G401 (cell line): ENCODE measurements at places on chromosomes 2 and 18. TPM values are rescaled to one million over a fixed set of nuclear protein-coding genes. Genes with fewer than 3 reads are reported as not detected.

GRCh38 chr18:76691800-76692199 lies 130.6 kb upstream of the ZNF236 start:
- DNase-seq, result no peak

- no peak for DNase-seq
Observed at GRCh38 chr2:22078701-22079100, 954.9 kb downstream of the TDRD15 start.

DNA sequence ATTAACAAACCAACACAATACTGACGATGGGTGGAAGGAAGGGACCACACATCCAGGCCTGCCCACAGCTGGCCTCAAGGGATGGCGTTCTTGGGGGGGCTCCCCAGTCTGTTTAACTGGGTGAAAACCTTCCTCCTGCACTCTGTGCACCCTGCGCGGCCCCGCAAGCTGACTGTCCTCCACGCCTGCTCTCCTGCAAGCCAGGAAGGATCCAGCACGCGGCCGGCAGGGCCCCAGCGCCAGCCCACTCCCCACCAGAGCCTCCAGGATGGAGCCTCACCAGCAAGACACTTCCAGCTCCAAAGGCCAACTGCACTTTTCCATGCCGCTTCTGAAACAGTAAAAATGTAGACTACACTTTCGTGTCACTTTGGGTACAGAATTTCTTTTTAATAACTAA lies 135.1 kb downstream of the ZNF516 start:
- no peak for DNase-seq

GRCh38 chr18:47901624-47902362 lies 28.7 kb downstream of the SMAD2 start:
- no peak for DNase-seq

GRCh38 chr2:172953970-172954852 lies 121.4 kb upstream of the MAP3K20 start:
- DNase-seq, result no peak

DNA sequence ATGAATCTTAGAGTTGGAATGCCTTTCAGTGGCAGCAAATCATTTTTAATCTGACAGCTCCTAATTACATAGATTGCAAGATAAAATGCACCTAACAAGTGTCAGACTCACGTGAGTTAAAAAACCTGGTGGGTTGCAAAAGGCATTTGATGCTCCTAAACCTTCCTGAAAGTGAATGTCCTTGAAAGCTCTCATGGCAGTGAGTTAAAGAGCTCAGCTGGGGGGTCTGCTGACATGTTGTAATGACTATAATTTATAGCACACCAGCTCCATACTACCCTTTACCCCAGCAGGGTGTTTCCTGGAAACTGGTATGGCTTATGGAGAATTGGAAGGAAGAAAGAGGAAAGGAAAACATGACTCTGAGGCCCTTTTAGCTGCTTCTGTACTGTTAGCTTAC lies 91.9 kb upstream of the CAVIN2 start:
- DNase-seq, result no peak

- no peak for DNase-seq
Observed at GRCh38 chr2:222301053-222301795, 2.4 kb upstream of the PAX3 start.

DNA sequence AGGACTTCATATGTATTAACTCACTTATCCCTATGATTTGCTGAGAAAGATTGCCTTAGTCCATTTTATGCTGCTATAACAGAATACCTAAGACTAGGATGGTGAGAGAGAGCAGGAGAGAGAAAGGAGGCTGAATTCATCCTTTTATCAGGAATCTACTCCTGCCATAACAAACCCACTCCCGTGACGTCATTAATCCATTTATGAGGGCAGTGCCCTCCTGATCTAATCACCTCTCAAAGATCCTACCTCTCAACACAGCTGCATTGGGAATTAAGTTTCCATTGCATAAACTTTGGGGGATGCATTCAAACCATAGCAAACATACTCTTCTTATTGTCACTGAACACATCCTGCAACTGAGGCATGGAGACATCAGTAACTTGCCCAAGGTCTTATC lies 122.0 kb downstream of the VIT start:
- DNase-seq, result no peak

GRCh38 chr18:22436136-22436535 lies 18.4 kb upstream of the CTAGE1 start:
- no peak for DNase-seq

DNA sequence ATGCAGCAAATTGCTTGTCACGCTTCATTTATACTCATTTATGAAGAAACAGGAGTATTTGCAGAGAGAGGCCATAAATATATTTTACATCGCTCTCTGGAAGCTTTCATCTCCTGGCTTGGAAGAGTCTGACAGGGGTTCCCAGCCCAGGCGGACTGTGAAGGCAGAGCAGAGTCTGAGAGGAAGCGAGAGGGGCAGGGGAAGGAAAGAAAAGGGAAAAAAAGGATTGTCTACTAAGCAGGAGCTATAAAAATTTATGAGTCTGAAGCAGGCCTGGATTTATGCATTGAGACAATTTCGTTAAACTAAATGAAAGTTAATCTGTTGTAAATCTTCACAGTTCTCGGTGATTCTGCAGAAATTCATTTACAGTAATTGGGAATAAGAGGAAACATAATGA lies 143.9 kb upstream of the GYPC start:
- no peak for DNase-seq

DNA sequence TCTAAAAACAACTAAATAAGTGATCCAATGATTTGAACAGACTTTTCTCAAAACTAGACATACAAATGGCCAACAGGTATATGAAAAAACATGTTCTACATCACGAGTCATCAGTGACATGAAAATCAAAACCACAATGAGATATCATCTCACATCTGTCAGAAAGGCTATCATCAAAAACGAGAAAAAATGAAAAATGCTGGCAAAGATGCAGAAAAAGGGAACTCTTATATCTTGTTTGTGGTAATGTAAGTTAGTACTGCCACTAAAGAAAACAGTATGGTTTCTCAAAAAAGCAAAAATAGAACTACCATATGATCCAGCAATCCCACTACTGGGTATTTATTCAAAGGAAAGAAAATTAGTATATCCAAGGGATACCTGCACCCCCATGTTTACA lies 255.3 kb upstream of the FBXO11 start:
- DNase-seq, result no peak

GRCh38 chr18:55419947-55420664 lies 167.9 kb downstream of the TCF4 start:
- peak; percentile 65 for DNase-seq

Gene ZRANB3
- 9.4 and 19.8 TPM in 2 replicates for total RNA-seq

Gene PIEZO2
- not detected in 2 replicates for total RNA-seq

Gene PLEK
- not detected in 2 replicates for total RNA-seq

Gene HJURP
- total RNA-seq, result 25.0 and 38.5 TPM in 2 replicates

Gene SLC16A14
- total RNA-seq, result 8.5 and 9.4 TPM in 2 replicates

Gene SLC30A3
- 1.3 and 2.6 TPM in 2 replicates for total RNA-seq
